ENCODE measurements at places on chromosomes 2 and 18. TPM values are rescaled to one million over a fixed set of nuclear protein-coding genes. Genes with fewer than 3 reads are reported as not detected.

The ALPP gene
- under 0.01 TPM for total RNA-seq

The KHK gene
- 0.50 TPM for total RNA-seq

The ONECUT2 gene
- under 0.01 TPM for total RNA-seq

The RAB17 gene
- 0.83 TPM for total RNA-seq

The HOXD9 gene
- 0.17 TPM for total RNA-seq

The PHLPP1 gene
- total RNA-seq: 5.0 TPM

The UGT1A9 gene
- not detected for total RNA-seq

The IL1B gene
- 0.15 TPM for total RNA-seq

The ABHD1 gene
- under 0.01 TPM for total RNA-seq

The PIK3C3 gene
- total RNA-seq: 64.4 TPM

The HSBP1L1 gene
- total RNA-seq: 4.0 TPM

The AMER3 gene
- total RNA-seq: not detected

The NGEF gene
- total RNA-seq: 0.44 TPM

The HOXD10 gene
- not detected for total RNA-seq

The HTR2B gene
- total RNA-seq: 9.8 TPM

The RNF181 gene
- 253 TPM for total RNA-seq

The FNDC4 gene
- total RNA-seq: 34.7 TPM

The COBLL1 gene
- total RNA-seq: 5.8 TPM

The FBXO36 gene
- total RNA-seq: 2.5 TPM

The TWIST2 gene
- 297 TPM for total RNA-seq

The PROKR1 gene
- total RNA-seq: not detected

The UGT1A5 gene
- not detected for total RNA-seq

The MOCOS gene
- total RNA-seq: 5.5 TPM

The CDH7 gene
- total RNA-seq: not detected

The ST6GAL2 gene
- under 0.01 TPM for total RNA-seq

The DTNA gene
- 17.5 TPM for total RNA-seq

The CEBPZ gene
- 54.0 TPM for total RNA-seq

The LRRTM4 gene
- under 0.01 TPM for total RNA-seq

The TMEM200C gene
- total RNA-seq: under 0.01 TPM

The IL1R2 gene
- total RNA-seq: not detected

The HAAO gene
- 6.3 TPM for total RNA-seq

The CNDP1 gene
- total RNA-seq: not detected

The NPHP1 gene
- 5.1 TPM for total RNA-seq

The LRP2 gene
- total RNA-seq: not detected

The SERPINB3 gene
- not detected for total RNA-seq

Measured in smooth muscle cell of trachea (primary cell).